Stimulated activated CD8-positive, alpha-beta memory T cell treated with anti-CD3 and anti-CD28 coated beads, Interleukin-2, amount 100 ng/mL, for 1 hour (primary cell): ENCODE measurements at places on chromosomes 4 and X.

DNA sequence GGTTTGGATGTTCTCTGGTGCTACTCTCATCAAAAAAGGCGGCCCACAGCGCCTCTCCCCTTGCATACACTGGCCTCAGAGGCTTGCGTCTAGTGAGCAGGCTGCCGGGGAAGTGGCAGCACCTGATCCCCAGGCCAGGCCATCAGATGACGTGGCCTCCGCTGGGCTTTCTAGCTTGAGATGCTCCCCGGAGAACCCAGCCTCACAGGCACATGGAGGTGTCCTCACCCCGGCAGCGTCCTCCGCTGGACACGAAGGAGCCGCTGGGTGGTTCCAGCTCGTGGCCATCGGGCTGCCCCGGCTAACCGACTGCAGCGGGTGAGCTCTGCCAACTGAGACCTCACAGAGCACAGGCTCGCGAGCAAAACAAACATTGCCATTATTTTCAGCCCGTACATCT, 12.8 kb downstream of the IRAK1 start:
- no peak for DNase-seq

DNA sequence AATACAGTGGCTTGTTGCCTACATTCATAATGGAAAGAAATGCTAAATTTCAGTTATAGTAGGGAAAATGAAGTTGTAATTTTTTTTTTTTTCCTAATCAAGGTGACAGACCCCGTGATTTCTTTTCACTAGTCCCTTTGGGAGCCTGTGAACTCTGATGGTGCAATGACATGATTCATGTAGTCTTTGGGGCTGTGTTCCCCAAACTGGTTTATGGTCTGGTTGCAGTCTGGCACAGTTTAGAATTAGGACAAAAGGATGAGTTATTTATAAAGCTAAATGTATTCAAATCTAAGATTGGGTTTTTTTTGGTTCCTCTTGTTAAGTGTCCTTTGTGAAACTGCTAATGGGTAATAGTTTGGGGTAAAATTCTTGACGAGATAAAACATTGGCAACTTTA, 66.0 kb downstream of the REPS2 start:
- no peak for DNase-seq

- no peak for DNase-seq
Measured at GRCh38 chr4:21879187-21879586, 69.4 kb downstream of the KCNIP4 start.

DNA sequence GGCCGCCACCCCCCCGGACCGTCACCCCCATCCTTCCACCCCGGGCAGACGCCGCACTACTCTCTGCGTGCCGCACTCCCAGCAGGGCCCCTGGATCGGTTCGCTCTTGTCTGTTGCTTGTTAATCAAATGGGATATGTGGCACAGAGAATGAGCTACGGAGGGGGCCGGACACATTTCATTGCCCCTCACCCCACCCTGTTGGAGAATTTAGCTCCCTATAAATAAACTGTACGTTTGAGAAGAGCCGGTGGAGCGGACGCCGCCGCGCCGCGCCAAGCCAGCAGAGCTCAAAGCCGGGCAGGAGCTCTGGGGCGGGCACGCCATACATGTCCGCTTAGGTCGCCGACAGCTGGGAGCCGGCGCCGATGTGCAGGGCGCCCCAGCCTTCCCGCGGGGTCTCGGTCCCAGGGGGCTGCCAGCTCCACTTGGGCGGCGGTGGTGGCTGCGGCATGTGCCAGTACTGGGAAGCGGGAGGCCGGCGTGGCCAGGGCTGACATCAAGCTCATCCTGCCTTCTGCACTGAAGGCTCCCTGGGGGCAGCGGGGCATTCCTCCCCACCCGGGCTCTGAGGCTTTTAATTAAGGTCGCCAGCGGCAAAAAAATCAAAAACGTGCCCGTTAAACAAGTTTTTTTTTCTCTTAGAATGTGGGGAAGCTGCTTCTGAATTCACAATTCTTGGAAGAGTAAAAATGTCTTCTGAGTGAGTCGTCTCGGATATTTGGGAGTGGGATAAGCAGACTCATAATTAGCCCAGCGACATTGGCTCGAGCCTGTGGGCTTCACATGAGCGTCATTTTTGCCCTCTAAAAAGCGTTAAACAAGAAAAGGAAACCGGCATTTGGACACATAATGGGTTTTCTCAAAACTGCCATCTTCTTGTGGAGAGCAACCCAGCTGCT, 1.1 kb upstream of the PCDH19 start:
- no peak for DNase-seq

DNA sequence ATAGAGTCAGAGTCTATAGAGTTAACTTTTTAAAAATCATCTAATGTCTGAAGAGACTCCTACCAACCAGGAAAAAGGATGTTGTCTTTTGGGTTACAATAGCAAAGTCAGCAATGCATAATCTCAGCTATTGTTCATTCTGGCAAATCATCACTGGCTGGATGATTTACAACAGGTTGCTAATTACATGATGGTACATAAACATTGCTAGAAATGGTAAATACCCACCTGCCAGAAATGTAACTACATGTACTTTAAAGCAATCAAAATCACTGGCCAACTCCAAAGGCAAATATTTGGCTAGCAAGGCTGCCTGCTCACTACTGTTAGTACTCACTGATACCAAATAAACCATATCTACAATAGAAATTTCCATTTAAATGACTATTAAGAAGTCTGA, 91.1 kb downstream of the PPP3CA start:
- DNase-seq = no peak

GRCh38 chr4:24768604-24769003, 26.8 kb upstream of the SOD3 start:
- no peak for DNase-seq

DNA sequence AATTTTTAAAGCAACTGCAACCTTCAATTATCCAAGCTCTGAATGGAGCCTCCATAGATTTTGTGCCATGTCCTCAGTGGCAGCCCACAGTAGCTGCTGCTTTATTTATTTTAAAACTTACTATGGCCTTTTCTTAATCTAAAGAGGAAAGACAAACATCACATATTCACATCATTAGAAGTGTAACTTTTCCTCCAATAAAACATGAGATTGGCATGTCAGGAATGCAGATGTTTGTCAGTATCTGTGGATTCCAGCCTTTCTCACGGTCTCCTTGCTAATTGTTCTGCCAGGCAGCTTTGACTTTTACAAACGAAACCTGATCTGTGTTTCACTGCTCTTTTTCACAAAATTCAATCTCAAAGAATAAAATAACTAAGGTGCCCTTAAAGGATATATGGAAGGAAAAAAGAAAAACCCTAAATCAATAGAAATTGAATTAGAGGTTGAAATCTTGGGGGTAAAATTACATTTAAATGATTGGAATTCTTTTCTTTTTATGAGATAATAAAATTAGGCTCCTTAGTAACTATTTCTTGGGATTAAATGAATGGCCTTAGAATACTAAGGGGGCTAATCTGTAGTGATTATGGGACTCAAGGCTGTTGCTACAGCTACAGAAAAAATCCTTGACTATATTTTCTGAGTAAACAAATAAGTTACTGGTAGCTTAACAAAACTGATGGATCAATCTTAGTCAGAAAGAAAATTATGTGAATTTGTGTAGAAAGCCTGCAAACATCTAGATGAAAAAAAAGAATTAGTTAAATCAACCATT, 151.3 kb downstream of the RTL9 start:
- DNase-seq = no peak
